ENCODE measurements at places on chromosomes 16 and 17. TPM values are rescaled to one million over a fixed set of nuclear protein-coding genes. Genes with fewer than 3 reads are reported as not detected.

The TMEM92 gene
- 10.4 TPM for total RNA-seq

GRCh38 chr16:24041834-24042631 is 206.2 kb downstream of the PRKCB start:
- H3K36me3 ChIP-seq: peaks cover 6% of the 10 kb centered on the region
- H3K4me1 ChIP-seq: no peaks in the 10 kb centered on the region
- DNase-seq: peak; percentile 74
- no peak overlapping the region for H3K4me3 ChIP-seq
- peaks cover under 1% of the 10 kb centered on the region for H3K27me3 ChIP-seq

GRCh38 chr16:70696952-70697593 is 11.2 kb upstream of the MTSS2 start:
- peak; percentile 92 for DNase-seq
- peaks cover 93% of the 10 kb centered on the region for H3K4me1 ChIP-seq
- H3K36me3 ChIP-seq: peaks cover 11% of the 10 kb centered on the region

The MYH4 gene
- not detected for total RNA-seq

DNA sequence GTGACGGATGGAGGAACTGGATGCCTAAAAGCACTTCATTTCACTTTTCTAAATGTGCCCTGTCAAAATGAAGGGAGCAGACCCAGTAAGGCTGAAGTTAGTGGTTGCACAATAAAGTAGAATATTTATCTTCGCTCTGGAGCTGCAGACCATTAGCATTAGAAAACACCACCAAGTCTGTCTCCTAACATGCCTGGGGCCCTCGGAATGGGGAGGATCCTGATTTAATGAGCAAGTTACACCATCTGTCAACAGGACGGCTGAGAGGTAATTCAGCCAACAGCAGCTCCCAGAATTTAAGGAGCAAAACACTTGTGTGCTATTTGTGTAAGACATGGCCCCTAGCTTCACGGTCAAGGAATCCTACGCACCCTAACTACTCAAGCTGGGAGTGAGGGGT is 22.3 kb downstream of the CA10 start:
- no peaks in the 10 kb centered on the region for H3K27me3 ChIP-seq
- H3K4me1 ChIP-seq: peaks cover 6% of the 10 kb centered on the region
- H3K36me3 ChIP-seq: no peaks in the 10 kb centered on the region
- no peak overlapping the region for H3K27ac ChIP-seq

- no peaks in the 10 kb centered on the region for H3K27me3 ChIP-seq
- H3K4me1 ChIP-seq: no peaks in the 10 kb centered on the region
- H3K4me3 ChIP-seq: no peak overlapping the region
Measured at GRCh38 chr16:69935278-69935711, 15.8 kb upstream of the CLEC18A start.

The PDE6G gene
- not detected for total RNA-seq

DNA sequence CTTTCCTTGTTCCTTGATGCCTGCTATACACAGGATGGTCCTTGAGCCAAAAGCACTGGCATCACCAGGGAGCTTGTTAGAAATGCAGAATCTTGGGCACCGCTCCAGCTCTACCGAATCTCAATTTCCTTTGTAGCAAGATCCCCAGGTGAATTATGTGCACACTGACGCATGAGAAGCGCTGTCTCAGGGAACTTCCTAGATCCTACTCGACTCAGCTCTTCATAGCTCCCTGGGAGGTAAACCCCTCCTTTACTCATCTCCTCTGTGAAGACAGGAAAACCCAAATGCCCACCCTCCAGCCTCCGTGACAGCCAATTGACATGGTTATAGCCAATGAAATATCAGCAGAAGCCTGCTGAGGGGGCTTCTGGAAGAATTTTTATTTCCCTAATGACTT is 4.1 kb downstream of the USP31 start:
- H3K36me3 ChIP-seq: no peaks in the 10 kb centered on the region
- DNase-seq: no peak
- no peak overlapping the region for H3K27ac ChIP-seq
- H3K4me1 ChIP-seq: peaks cover 76% of the 10 kb centered on the region

The ATP2A3 gene
- 1,069 TPM for total RNA-seq

- no peak overlapping the region for H3K4me3 ChIP-seq
- H3K36me3 ChIP-seq: no peaks in the 10 kb centered on the region
- peaks cover 7% of the 10 kb centered on the region for H3K27me3 ChIP-seq
- no peaks in the 10 kb centered on the region for H3K4me1 ChIP-seq
Measured at GRCh38 chr16:83458612-83459011, 349.2 kb upstream of the HSBP1 start.

GRCh38 chr16:81831722-81832126 is 52.6 kb downstream of the PLCG2 start:
- H3K4me3 ChIP-seq: no peak overlapping the region
- DNase-seq: peak; percentile 50
- no peaks in the 10 kb centered on the region for H3K4me1 ChIP-seq
- no peaks in the 10 kb centered on the region for H3K27me3 ChIP-seq
- H3K36me3 ChIP-seq: no peaks in the 10 kb centered on the region

DNA sequence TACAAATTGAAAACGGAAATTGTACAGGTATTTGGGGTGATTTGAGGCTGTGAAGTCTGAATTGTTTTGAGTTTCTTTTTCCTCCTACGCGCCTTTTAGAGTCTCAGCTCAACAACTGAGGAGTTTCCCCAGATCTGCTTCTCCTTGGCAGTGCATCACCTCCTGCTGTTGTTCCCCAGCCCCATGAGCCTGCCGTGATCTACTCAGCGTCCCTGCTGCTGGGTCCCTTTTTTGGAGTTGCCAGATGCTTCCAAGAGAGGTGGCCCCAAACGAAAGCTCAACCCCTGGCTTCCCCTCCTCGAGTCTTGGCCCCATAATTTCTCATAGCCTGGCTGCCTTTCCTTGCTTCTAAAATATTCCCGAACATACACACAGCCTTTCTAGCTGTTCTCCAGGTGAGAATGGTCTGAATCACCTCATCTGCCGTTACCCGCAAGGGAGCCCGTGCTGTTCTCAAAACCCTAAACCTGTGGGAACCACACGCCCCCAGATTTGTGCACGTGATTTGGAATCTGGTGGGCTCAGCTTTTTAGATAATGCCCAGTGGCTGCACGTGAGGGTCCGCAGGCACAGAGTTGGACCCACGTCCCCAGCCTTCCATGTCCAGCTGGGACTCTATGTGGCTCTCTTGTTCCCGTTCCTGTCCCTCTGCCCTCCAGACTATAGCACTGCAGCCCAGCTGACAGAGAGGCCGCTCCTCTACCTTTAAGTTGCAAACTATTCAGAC is 179.1 kb upstream of the CHMP6 start:
- no peaks in the 10 kb centered on the region for H3K4me1 ChIP-seq
- H3K36me3 ChIP-seq: peaks cover 14% of the 10 kb centered on the region
- H3K27ac ChIP-seq: no peak overlapping the region
- H3K27me3 ChIP-seq: no peaks in the 10 kb centered on the region
- no peak for DNase-seq

GRCh38 chr16:83940630-83941378 is 12.2 kb upstream of the OSGIN1 start:
- DNase-seq: no peak
- peaks cover 34% of the 10 kb centered on the region for H3K4me1 ChIP-seq
- H3K4me3 ChIP-seq: no peak overlapping the region

The TOP2A gene
- total RNA-seq: 8.0 TPM

DNA sequence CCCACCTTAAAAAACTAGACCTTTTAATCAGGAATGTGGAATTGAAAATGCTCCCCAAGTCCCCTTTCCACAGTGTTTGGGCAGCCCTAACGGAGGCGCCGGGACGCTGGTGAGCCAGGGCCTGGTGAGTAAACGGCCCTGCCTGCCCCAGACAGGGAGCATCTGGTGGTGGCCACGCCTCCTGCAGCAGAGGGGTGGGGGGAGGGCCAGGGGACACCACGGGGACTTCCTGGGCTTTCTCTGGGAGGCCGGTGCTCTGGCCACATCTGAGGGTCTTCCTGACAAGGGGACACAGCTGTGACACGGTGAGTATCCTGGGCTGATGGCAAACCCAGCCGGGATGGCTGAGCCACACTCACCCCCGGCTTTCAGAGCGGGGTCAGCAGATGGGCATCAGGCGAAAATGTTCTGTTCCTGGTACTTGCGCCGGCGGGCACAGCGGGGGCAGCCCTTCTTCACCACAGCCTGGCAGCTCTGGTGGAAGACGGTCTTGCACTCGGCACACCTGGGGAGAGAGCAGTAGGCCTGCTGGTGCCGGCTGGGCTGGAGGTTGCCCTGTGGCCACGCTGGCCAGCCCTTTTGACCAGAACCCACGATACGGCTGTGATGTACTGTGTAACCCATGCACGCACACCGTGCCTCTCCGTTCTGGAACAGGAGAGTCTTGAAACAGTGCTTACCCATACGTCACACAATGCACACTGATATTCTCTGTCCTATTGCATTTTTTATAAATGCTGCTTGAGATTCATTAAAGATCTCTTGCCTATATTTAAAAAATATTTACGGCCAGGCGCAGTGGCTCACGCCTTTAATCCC is 5.0 kb upstream of the ARHGAP27 start:
- no peak for DNase-seq
- no peaks in the 10 kb centered on the region for H3K27me3 ChIP-seq
- peaks cover 8% of the 10 kb centered on the region for H3K4me1 ChIP-seq
- H3K4me3 ChIP-seq: no peak overlapping the region
- peaks cover 55% of the 10 kb centered on the region for H3K36me3 ChIP-seq

DNA sequence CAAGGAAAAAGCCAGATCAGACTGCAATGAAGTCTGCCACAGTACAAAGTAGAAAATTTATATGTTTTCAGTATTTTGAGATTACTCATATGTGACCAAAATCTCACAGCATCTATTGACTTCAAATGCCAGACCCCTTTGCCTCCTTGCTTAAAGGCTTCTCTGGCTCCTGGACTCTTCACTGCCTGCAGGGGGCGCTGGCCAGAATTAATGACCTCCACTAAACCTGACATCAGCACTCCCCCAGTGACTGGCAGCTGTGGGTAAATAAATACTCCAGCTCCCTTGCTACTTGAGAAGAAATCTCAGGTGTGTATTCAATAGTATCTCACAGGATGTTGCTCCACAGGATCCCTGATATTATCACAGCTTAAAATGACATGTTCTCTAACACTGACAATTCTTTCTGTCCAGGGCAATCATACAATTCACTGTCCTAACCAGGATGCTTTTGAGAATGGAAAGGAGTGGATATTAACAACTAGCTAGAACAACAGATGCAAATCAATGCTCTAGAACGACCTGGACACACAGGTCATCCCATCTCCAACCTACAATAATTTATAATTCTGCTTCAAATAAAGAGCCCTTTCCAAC is 4.0 kb downstream of the BECN1 start:
- peak; percentile 71 for DNase-seq
- peaks cover 22% of the 10 kb centered on the region for H3K4me1 ChIP-seq
- H3K27ac ChIP-seq: no peak overlapping the region
- H3K27me3 ChIP-seq: no peaks in the 10 kb centered on the region

DNA sequence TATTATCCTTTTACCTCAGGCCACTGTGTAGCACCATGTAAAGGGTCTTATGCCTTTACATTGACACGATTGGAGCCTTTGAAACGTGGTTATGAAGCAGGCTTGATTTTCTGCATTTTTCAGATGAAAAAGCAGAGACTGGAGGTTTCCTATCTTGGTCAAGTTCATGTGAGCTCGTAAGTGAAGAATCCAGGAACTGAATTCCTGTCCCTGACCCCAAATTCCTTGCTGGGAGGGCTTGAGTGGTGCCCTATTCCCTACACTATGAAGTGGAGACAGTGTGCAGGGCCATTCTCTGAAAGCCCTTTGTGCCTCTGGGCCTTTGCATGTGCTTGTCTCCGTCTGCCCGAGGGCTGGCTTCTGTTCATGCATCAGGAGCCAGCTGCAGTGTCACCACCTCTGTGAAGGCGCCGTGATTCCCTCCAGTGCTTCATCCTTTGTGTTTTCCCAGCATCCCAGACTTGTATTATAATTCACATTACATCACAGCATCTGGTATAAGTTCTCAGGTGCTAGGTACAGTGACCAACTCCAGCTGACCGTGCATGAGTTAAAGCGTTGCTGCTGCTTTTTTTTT is 181.1 kb downstream of the SNX29 start:
- H3K27me3 ChIP-seq: no peaks in the 10 kb centered on the region
- no peaks in the 10 kb centered on the region for H3K4me1 ChIP-seq
- H3K27ac ChIP-seq: no peak overlapping the region
- H3K4me3 ChIP-seq: no peak overlapping the region
- DNase-seq: no peak

GRCh38 chr17:488993-489757 is 136.6 kb upstream of the RPH3AL start:
- H3K4me3 ChIP-seq: peak overlapping the region; percentile 60
- peak overlapping the region; percentile 59 for H3K27ac ChIP-seq
- DNase-seq: no peak
- peaks cover 19% of the 10 kb centered on the region for H3K4me1 ChIP-seq
- peaks cover 19% of the 10 kb centered on the region for H3K27me3 ChIP-seq

The CES5A gene
- not detected for total RNA-seq

The APOBR gene
- 86.9 TPM for total RNA-seq

The CHTF8 gene
- 52.7 TPM for total RNA-seq

The DCAF7 gene
- total RNA-seq: 45.5 TPM

The TEX19 gene
- total RNA-seq: not detected

GRCh38 chr17:61503961-61504360 is 51.7 kb downstream of the TBX4 start:
- DNase-seq: no peak
- no peaks in the 10 kb centered on the region for H3K36me3 ChIP-seq
- no peak overlapping the region for H3K4me3 ChIP-seq
- H3K27ac ChIP-seq: no peak overlapping the region
- H3K4me1 ChIP-seq: no peaks in the 10 kb centered on the region

DNA sequence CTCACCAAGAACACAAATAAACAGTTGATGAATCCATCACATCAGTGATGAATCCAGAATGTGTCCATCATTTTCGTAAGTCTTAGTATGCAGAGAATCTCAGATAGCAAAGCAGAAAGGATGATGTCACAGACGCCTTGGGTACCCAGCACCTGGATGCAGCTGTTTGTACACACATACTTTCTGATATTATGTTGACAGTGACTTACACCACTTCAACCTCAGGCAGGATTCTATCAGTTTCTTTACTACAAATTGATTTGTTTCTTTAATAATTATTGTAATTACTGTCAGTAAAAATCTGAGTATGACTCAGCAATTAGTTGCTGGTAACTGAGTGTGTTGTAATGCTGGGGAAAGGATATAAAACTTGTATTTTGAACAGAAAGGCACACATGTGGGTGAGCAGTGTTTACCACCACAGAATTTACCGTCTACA is 159.8 kb downstream of the RPTOR start:
- no peak overlapping the region for H3K4me3 ChIP-seq
- peaks cover 6% of the 10 kb centered on the region for H3K4me1 ChIP-seq
- H3K27me3 ChIP-seq: no peaks in the 10 kb centered on the region
- peaks cover 17% of the 10 kb centered on the region for H3K36me3 ChIP-seq
